Psoas muscle (tissue), 8 donors: ENCODE measurements at places on chromosomes 5 and 9. TPM values are rescaled to one million over a fixed set of nuclear protein-coding genes. Genes with fewer than 3 reads are reported as not detected.

Gene CEL
- 0.34 TPM for total RNA-seq

Gene SLC9A3
- total RNA-seq: 0.87 TPM

Gene IFNA2
- not detected for total RNA-seq

Gene OMD
- 1.7 TPM for total RNA-seq

Gene CCL21
- total RNA-seq: 3.5 TPM

Gene MEIKIN
- not detected for total RNA-seq

Gene TSSK1B
- total RNA-seq: not detected

DNA sequence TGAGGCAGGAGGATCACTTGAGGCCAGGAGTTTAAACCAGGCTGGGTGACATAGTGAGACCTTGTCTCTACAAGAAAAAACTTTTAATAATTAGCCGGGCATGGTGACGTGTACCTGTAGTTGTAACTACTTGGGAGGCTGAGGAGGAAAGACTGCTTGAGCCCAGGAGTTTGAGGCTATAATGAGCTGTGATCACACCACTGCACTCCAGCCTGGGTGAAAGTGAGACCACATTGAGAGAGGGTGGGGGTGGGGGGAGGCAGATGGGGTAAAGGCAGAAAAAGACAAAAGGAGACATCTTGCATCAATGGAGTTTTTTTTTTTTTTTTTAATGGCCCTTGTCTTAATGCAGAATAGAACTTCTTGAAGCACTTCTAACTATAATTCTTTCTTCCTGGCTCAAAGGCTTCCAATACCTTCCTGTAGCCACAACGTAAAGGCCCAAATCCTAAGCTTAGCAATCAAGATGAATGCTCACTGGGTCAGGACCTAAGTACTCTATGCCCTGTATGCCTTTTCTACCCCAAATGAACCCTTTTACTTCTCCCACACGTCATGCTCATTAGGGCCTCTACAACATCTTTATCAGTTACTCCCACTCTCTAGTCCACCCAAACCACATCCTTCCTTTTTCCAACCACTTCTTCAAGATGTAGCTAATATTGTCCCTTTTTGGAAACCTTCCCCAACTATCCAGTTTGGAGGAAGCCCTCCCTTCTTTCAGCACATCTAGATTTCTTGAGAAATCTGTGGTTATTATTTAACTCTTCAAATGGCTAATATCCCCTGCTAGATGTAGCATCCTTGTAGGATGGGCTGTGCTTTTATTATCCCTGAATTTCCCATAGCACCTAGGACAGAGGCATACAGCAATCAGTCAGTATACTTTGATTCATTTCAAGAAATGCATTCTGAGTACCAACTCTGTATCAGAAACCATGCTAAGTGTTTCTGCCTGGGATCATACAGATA is 40.8 kb downstream of the CSF2 start:
- DNase-seq: no peak

GRCh38 chr9:120877276-120878034 is 467 bp upstream of the PHF19 start:
- DNase-seq: peak; percentile 82

DNA sequence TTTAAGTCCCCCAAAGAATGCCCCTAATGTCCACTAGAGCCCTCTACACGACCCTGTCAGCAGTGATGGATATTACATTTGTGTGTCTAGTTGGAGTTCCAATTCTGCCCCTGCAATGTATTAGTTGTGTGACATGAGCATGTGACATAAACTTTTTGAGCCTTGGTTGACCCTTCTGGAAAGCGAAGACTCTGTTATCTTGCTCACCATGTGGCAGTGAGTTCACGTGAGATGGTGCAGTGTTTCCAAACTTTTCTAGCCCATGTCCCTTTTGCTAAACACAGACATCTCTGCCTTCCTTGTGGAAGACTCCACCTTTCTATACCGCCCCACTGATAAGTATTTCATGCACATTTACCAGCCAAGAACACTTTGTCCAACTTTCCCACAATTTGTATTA is 87.0 kb upstream of the BOD1 start:
- DNase-seq: no peak

GRCh38 chr9:88880199-88880598 is 111.1 kb upstream of the S1PR3 start:
- no peak for DNase-seq

- DNase-seq: peak; percentile 69
Observed at GRCh38 chr9:121499427-121500164, at the start of gene GGTA1. Gene GGTA1 (minus strand): TSS chr9:121499844. CDS start chr9:121467922, 31,922 bp downstream.

DNA sequence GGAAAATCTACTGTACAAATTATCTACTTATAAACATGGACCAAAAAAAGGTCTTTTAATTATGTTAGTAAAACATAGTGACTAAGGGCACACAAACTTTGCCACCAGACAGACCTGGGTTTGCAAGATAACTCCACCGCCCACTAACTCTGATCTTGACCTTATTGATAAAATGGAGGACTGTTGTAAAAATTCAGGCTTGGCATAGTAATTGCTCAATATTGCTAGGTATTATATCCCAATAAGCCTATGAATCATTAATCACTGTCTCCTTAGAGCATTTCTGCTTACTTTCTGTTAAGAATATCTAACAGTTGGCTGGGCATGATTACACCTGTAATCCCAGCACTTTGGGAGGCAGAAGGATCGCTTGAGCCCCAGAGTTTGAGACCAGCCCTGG is 3.8 kb downstream of the C9orf40 start:
- DNase-seq: no peak

- DNase-seq: no peak
Observed at GRCh38 chr5:126636956-126637355, 36.2 kb downstream of the PHAX start.

GRCh38 chr9:33081128-33081851 is 4.8 kb upstream of the SMU1 start:
- no peak for DNase-seq

- peak; percentile 32 for DNase-seq
Observed at GRCh38 chr5:179275381-179275878, 69.8 kb downstream of the ADAMTS2 start.

DNA sequence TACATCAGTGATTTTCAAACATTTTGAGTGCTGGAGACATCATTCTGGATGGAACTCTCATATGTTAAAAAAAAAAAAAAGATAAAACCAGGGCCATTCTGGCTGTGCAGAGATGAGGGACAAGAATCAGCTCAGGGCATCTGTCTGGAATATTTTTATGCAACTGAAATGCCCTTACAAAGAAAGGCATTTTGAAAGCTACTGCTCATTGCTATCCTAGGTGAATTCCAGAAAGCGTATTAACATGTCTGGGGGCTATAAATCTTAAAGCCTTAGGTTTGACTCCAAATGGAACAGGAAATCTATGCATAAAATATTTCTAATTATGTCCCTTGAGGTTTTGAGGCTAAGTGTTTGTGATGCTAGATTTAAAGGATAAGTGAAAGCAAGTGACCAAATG is 14.9 kb upstream of the PCSK1 start:
- DNase-seq: no peak

DNA sequence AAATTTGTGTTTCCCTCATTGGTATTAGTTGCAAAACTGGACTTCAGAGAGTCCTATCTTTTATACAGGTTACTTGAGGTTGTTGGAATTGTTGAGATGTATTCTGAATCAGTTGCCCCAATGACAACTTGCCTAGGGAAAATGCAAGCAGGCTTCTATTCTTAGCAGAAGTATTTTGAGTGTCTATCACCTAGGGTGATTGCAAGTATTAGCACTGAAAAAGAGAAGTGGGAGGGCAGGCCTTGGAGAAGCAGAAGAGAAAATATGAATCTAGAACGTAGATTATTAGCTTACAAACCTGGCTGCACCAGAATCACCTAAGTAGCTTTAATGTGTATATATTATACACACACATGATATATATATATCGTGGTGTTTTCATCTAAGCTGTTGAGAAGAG is 43.2 kb downstream of the ADAMTS12 start:
- no peak for DNase-seq

DNA sequence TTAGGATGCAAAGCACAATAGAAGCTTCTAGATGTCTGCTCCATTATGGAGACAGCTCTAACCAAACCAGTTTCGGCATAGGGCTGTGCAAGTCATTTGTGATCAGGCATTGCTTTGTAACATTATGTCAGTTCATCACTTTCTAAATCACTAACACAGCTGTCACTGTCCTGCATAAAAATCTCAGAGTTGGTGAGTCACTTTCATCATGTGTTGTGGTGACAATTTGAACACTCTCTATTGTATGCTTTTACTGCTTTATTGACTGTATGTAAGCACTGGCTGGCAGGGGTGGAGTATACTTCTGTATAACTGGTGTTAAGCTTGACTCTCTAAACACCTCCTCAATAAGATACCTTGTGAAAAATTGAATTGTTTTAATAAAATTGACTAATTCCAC is 77.9 kb downstream of the SLCO4C1 start:
- DNase-seq: no peak

GRCh38 chr5:74402553-74402952 is 238.0 kb downstream of the ENC1 start:
- no peak for DNase-seq

DNA sequence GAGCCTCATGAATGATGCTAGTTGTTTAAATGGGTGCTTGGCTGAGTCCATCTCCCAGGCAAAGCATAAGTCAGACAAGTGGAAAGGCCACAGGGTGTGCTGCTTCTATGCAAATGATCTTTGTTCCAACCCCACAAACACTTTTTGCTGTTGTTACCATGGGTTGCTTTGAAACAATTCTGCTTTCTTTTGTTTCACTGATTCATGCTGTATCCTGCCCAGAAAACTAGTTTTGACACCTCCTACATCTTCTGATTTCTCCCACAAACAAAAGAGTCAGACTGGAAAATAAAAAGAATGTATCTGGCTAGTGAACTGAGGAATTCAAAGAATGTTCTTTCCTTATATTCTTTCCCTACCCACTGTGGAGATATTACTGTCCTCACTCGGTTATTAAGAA is 298.6 kb downstream of the DIRAS2 start:
- DNase-seq: no peak
